Osteocyte (in vitro differentiated cells): ENCODE measurements at places on chromosomes 4 and X. TPM values are rescaled to one million over a fixed set of nuclear protein-coding genes. Genes with fewer than 3 reads are reported as not detected.

GRCh38 chrX:114710571-114710970, 126.7 kb downstream of the HTR2C start:
- no peak for DNase-seq

DNA sequence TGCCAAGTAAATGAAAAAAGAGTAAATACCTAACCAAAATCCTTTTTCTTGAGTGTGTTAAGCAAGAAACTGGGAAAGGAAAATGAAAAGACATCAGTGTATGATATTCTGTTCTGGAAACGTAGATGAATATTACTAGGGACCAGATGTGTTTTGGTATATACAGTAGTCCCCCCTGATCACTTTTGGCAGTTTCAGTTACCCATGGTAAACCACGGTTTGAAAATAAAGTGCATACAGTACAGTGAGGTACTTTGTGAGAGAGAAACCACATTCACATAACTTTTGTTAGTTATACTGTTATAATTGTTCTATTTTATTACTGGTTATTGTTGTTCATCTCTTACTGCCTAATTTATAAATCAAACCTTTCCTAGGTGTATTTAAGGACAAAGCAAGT, 250.9 kb downstream of the TENM3 start:
- DNase-seq, result no peak

DNA sequence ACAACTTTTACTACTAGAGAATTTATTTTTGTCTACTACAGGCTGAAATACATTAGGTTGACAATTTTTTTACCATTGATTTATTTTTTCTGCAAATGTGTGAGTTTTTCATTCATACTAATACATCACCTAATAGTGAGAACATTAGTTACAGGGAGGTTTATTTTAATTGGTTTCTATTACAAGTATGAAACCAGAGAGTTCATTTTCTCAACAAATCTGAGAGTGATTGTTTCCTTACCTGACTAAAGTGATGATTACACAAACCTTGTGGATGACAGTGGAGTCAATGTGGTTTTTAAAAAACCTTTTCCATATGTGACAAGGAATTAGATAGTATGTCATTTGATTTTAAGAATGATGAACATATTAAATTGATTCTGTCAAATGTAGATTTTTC, 227.4 kb downstream of the PALLD start:
- no peak for DNase-seq

GRCh38 chrX:77740376-77740905, 45.6 kb downstream of the ATRX start:
- no peak for DNase-seq

DNA sequence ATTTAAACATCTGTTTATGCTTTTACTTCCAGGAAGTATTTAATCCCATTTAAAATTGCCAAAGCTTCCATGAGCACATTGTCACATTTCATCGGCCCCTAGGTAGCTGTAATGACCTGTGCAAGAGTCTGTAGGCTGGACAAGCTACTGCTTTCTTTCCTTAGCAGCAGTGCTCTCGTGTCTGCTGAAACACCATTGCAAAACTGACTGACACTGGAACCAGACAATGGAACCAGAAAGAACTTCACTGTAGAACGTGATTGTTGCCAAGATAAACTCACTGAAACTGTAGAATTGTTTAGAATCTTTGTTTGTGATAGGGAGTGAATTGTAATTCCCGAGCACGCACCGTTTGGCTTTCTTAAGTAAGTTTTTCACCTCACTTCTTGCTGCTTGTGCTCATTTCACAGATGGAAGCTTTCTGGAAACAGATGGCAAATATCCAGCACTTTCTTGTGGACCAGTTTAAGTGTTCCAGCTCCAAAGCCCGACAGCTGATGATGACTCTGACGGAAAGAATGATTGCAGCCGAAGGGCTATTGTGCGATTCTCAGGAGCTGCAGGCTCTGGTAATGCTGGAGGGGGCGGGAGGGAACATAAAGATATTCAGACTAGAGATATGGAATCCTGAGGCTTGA, 36.9 kb downstream of the EVC start:
- DNase-seq, result peak; percentile 30

EDNRA gene
- total RNA-seq, result 181 and 195 TPM in 2 replicates

PORCN gene
- 16.9 and 20.2 TPM in 2 replicates for total RNA-seq

MAGEC2 gene
- not detected in 2 replicates for total RNA-seq
